ENCODE measurements at places on chromosomes 6 and 20. TPM values are rescaled to one million over a fixed set of nuclear protein-coding genes. Genes with fewer than 3 reads are reported as not detected.

- no peak overlapping the region for H3K27ac ChIP-seq
- no peaks in the 10 kb centered on the region for H3K36me3 ChIP-seq
- H3K4me3 ChIP-seq = no peak overlapping the region
Observed at GRCh38 chr20:62307226-62308101, 4.7 kb downstream of the ADRM1 start.

DNA sequence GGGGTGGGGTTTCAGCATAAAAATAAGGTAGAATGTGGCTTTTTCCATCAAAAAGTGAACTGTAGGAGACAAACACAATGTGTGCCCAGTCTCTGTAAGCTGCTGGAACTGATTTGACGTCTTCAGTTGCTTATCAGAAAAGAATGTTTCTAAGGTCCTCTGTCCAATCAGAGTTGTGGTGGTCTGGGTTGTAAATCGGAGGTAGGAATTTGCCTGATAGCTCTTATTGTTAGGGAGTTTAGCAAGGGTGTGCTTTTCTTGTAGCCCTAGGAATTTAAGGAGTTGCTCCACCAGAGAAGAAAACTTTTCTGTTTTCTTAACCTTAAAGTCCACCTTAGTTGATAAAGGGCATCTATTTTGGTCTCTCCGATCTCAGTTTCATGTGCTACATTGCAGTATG lies 10.4 kb upstream of the SSTR4 start:
- no peaks in the 10 kb centered on the region for H3K36me3 ChIP-seq
- H3K27ac ChIP-seq = no peak overlapping the region
- H3K27me3 ChIP-seq = no peaks in the 10 kb centered on the region
- DNase-seq = no peak

- H3K36me3 ChIP-seq = no peaks in the 10 kb centered on the region
- H3K4me1 ChIP-seq = peaks cover 5% of the 10 kb centered on the region
- no peaks in the 10 kb centered on the region for H3K27me3 ChIP-seq
- no peak overlapping the region for H3K4me3 ChIP-seq
Observed at GRCh38 chr6:674956-675355, 18.0 kb downstream of the EXOC2 start.

DNA sequence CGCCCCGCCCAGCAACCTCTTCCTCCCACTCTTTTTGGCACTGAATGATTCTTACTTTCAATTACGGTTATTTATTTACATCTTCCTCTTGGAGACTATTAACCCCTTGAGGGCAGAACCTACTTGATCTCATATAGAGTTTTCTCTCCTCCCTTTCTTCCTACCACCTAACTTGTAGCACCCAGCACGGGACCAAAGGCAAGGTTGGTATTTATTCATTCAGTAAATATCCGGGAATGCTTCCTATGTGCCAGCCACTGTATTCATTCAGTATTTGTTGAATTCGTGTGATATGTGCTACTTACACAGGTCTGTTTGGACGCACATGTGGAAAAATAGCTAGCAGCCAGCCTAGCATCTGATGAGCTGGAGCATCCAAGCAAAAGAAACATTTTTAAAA lies 1.3 kb upstream of the CNKSR3 start:
- DNase-seq = no peak
- peak overlapping the region; percentile 98 for H3K27ac ChIP-seq
- no peaks in the 10 kb centered on the region for H3K27me3 ChIP-seq
- H3K4me1 ChIP-seq = no peaks in the 10 kb centered on the region

DNA sequence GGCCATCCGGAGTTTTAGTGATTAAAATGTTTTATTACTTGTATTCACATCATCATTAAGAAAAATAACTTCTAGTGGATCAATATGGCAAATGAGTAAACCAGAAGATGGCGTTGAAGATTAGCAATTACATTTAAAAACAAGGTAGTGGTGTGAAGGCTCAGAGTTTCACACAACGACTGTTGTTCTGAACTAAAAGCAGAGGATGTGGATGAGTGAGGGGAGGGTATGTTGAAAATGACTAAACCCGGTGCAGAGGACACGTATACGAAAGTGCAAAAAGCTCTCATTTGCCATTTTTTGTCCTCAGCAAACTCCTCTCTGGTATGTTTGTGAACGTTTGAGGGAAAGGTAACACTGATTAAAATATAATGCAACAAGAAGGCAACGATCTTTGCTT lies 1.9 kb upstream of the IRF4 start:
- no peaks in the 10 kb centered on the region for H3K36me3 ChIP-seq
- no peak overlapping the region for H3K27ac ChIP-seq
- no peaks in the 10 kb centered on the region for H3K4me1 ChIP-seq
- H3K4me3 ChIP-seq = no peak overlapping the region
- no peak for DNase-seq

DNA sequence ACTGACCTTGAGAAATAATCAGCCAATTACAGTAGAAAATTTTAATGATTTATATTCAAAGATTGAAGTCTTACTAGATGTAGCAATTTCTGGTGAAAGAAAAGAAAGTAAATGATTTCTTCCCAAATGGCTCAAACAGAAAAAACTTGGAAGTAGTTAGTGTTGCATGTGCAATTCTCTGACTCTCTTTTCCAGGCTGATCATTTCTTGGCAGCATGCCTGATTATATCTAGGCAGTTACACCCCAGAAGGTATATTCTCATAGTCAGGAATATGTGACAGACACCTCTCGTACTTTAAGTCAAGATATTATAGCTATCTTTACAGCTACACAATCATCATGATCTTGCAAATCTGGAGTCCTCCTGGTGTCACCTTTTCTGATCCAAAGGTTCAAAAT lies 122.9 kb downstream of the PDE7B start:
- DNase-seq = no peak
- H3K27me3 ChIP-seq = no peaks in the 10 kb centered on the region
- H3K4me1 ChIP-seq = no peaks in the 10 kb centered on the region

The LY6G6D gene
- total RNA-seq = not detected

The CPNE5 gene
- total RNA-seq = 11.5 TPM

Data from uterus (tissue), 4 donors.